ENCODE measurements at places on chromosomes 1 and 21.

- no peak for DNase-seq
These were observed 534 bp downstream of the KCNH1 start for GRCh38 chr1:211133393-211133835.

DNA sequence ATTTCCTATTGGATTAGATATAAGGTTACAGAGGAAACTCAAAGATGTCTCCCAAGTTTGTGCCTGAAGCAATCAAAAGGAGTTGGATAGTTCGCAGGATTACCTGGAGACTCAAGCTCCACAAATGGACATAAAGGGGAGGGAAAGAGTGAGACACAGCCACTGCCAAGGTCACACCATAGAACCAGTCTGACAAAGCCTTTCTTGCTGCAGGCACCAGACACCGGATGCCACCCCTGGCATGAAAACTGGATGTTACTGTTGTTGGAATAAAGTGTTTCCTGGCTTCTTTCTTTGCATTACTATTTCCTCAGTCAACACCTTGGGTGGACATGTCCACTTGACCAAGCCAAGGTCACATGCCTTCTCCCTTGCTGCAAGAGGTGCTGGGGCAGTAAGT lies 70.6 kb downstream of the SNRPE start:
- no peak for DNase-seq

GRCh38 chr1:234699795-234700665 lies 90.1 kb upstream of the IRF2BP2 start:
- no peak for DNase-seq

GRCh38 chr1:170198584-170198983 lies 52.8 kb downstream of the NTMT2 start:
- DNase-seq: no peak
